ENCODE measurements at places on chromosomes 2 and 18. TPM values are rescaled to one million over a fixed set of nuclear protein-coding genes. Genes with fewer than 3 reads are reported as not detected.

RESP18 gene
- total RNA-seq = not detected

SKOR2 gene
- not detected for total RNA-seq

TXNL4A gene
- total RNA-seq = 31.0 TPM

- no peak for DNase-seq
Observed at GRCh38 chr2:40315683-40316082, 136.2 kb downstream of the SLC8A1 start.

- DNase-seq = no peak
Observed at GRCh38 chr2:215637651-215638050, 201.8 kb upstream of the FN1 start.

- no peak for DNase-seq
Observed at GRCh38 chr2:69271831-69272257, 115.2 kb downstream of the GFPT1 start.

DNA sequence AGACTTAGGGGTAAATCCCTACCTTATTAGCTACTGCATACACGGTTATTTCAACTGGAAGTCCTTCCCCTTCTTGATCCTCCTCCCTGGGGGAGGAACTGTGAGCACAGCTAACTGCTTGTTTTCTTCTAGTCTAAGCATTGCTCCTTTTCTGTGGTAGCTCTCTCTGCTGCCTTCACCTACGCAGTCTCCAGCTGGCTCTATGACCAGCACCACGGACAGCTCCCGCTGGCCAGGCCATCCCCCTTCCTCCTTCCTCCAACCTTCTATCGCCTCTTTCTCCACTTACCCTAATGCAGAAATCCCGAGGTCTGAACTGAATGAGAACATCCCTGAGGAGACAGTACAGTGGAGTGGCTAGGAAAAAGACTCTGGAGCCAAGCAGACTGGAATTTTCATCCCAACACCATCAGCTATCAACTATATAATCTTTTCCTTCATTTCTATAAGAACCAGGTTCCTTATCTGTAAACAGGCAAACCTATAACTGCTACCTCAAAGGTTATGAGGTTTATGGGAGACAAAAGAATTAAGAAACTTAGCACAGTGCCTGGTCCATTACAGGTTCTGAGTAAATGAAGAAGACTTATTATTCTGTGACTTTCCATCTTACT, 4.7 kb upstream of the CFAP65 start:
- DNase-seq = peak; percentile 8
